SIG-M5 (cell line): ENCODE measurements at places on chromosomes 13 and 19.

GRCh38 chr13:26531742-26532141 is 25.7 kb upstream of the WASF3 start:
- DNase-seq: no peak

DNA sequence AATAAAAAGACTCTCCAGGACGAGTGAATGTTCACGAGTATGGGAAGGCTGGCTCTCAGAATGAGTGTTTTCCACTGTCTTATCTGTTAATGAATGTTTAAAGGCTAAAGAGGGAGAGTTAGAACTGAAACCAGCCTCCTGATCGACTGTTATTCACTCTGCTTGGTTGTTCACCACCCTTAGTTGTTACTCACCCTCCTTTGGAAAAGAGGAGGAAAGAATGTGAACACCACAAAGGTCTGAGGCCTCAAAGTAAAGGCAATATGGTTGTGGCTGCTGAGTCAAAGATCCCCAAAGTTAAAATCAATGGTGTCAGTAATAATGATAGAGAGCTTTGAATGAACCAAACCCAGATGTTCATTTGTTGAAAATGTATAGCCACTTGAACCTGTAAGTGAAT is 1793.2 kb upstream of the PCDH20 start:
- no peak for DNase-seq

DNA sequence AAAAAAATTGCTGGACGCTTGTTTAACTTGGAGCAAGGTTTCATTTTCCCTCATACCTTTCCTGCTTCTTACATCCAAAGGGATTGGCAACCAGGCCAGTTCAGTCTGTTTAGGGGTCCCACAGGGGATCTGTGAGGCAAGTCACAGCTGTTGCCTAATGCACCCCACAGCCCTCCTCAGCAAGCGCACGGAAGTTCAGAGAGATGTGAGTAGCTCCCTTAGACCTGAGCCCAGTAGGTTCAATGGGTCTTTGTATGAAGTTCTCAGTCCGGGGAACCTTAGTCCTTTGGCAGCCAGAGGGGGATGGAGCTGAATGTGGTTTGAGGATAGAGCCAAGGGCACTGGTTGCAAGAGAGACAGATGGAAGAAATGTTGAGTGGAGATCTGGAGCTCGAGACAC is 13.0 kb downstream of the SAMD4B start:
- DNase-seq: no peak

DNA sequence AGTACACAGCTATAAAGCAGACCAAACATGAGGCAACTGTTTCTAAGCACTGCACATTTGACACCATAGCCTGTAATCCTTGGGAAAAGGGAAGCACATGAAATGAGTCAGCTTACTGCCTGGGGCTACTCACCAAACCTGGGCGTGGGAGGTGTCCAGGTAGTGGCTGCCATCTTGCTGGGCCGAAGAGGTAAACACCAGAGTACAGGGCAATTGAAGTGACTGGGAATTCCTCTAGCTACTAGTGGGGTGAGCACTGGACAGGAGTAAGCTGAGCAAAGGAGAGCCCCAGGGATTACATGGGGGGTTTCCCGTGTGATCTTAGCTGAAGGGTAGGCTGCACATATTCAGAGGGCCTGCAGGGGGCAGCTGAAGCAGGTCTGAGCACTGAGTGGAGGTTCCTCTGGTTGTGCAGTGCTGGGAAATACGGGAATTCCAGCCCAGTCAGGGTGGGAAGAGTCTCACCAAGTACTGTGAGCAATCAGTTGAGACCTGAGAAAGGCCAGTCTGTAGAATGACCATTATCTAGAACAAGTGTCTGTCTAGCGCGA is 140.5 kb downstream of the SLC7A1 start:
- no peak for DNase-seq

DNA sequence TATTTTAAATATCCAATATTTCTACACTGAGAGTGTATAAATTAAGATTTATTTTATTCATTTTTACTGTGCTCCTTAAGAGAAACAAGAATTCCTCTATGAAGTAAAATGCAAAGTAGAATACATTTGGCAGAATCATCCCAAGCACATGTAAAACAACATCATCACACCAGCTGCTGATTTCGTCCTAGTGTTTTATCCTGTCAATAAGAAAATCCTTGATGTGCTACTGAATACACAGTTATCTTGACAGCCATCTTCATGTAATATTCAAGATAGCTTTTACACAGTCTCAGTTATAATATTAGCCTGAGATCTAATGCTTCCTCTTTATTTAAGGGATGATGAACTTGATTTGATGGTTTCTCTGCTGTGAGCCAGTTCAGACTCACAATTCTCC is 282.4 kb downstream of the MZT1 start:
- no peak for DNase-seq

DNA sequence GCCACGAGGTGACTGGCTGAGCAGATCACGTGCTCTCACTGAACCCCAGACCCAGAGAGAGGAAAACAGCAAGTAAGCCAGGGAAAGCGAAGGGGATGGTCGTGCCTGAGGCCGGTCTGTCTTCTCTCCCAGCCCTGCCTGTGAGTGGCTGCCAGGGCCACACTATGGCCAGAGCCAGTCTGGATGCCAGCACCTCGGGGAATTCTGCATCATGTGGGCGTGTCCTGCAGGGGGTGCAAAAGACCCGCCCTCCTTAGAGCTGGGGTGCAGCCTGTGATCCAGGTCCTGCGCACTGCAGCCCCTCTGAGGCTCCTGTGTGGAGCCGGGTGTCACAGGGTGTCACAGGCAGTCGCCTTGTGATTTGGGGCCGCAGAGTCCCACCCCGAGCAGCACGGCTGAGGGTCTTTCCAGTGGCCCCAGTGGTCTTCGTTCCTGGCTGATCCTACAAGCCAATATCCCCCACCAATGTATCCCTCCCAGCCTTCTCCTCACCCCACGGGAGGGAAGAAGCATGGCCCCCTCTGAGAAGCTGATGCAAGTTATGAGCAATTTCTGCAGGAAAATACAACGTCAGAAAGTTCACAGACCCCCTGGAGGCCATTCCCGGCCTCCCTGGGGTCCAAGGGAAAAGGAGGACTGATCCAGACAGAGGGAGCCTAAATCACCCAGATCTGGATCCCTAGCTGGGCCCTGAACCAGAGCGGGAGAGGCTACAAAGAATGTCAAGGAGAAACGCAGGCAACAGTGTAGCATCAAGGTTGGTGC is 7.7 kb downstream of the PPP1R12C start:
- no peak for DNase-seq

GRCh38 chr13:105972811-105973590 is 562.5 kb downstream of the EFNB2 start:
- DNase-seq: no peak

DNA sequence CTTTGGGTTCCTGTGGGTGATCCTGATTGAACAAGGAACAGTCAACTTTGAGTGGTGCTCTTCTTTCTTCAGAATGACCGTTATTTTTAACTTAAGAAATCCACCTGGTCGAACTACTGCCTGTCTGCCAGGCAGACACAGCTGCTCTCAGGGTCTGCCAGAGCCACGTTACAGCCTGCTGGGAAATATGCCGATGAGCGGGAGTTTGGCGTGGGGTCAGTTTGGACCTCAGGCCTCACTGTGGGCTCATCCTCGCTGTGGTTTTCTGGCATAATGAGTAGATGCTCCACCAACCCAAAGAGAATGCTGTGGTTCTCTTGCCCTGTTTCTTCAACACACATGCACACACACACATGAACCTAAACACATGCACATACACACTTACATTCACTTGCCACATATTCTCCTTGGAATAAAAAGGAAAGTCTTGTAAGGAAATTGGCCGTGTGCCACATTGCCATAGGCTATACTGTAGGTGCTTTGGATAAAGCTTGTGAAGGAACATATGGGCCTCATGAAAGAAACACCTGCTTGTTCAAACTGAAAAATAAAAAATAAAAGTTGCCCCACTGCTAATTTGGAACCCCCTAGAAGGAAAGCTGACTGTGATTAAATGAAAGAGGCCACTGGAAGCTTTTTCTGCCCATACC is 598.7 kb upstream of the KLF12 start:
- DNase-seq: no peak

DNA sequence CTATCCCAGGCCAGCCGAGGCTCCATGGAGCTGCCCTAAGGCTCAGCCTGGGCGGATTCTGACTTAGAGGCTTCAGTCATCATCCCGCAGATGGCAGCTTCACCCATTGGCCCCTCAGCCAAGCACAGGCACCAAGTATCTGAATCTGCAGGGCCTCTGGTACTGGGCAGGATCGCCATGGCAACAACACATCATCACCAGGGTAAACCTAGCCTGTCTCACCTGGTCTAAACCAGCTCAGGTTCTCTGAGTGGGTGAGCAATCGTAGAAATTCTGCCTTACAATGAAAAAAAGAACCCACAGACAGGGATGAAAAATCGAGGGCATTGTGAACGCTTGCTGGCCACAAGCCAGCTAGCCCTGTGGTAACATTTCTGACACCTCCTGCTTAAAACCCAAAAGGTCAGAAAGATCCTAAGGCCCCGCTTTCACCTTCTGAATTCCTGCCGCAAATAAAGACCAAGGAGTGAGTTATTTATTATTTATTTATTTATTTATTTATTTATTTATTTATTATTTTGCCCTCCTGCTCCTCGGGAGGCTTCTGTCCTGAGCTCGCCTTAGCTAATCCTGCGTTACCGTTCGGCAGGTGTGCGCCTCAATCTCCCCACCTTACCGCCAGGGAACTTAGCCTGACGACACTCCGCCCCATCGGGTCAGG is 12.0 kb upstream of the CEACAM21 start:
- DNase-seq: no peak

DNA sequence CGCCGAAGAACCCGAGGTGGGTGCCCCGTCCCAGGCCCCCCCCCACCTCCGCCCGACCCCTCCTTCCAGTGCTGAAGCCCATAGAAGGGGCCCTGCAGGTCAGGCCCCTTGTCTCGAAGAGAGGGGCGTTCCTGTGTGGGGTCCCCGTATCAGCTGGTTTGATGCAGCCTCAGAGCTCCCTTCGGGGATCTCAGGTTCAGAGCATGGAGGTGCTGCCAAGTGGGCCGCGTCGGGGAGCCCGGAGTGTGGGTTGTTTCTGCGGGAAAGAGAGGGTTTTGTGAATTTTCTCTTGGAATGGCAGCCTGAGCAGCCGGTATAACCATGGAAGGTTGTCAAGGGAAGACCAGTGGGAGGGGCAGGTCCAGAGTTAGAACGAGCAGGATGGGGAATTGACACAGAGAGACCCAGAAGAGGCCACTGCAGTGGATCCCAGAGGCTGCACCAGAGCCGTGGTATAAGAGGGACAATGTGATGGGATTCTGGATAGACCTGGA is 384 bp downstream of the TRAPPC2B start:
- no peak for DNase-seq
